ENCODE measurements at places on chromosomes 1 and 21.

DNA sequence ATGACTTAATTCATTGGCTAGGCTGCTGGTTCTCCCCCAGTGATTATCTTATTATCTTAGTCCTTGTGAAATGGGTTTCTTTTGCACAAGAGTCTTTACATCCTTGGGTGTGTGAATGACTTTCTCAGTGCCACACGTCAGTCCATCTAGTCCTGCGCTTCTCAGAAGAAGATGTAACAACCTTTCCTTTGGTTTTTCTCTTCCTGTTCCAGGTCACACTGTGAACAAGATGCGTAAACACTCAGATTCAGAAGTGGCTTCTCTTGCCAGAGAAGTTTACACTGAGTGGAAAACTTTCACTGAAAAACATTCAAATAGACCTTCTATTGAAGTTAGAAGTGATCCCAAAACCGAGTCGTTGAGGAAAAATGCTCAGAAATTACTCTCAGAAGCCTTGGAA is 35.0 kb downstream of the TCEANC2 start:
- no peak for DNase-seq

GRCh38 chr1:1402072-1402900 is 3.2 kb upstream of the CCNL2 start:
- DNase-seq = no peak

DNA sequence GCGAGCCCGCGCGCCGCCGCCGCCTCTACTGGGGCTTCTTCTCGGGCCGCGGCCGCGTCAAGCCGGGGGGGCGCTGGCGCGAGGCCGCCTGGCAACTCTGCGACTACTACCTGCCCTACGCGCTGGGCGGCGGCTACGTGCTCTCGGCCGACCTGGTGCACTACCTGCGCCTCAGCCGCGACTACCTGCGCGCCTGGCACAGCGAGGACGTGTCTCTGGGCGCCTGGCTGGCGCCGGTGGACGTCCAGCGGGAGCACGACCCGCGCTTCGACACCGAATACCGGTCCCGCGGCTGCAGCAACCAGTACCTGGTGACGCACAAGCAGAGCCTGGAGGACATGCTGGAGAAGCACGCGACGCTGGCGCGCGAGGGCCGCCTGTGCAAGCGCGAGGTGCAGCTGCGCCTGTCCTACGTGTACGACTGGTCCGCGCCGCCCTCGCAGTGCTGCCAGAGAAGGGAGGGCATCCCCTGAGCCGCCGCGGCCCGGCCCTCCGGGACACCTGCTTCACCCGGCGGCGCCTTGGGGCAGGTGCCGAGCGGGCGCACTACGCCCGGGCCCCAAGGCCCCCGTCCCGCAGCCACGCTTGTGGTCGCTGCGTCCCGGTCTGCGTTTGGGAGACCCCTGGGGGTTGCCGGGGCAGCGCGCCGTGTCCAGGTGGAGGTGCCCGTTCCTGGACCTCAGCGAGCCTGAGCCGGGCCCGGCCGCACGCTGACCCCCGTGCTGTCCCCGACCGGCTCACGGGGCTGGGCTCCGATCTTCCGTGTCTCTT is 944 bp downstream of the B3GALT6 start:
- DNase-seq = no peak

GRCh38 chr1:18240906-18241305 is 133.3 kb downstream of the IGSF21 start:
- DNase-seq = no peak

- no peak for DNase-seq
Measured at GRCh38 chr1:75745276-75745675, 20.8 kb downstream of the ACADM start.

GRCh38 chr1:62045574-62045973 is 149.1 kb upstream of the L1TD1 start:
- no peak for DNase-seq
